ENCODE measurements at places on chromosomes 4 and X.

GRCh38 chr4:40254608-40255392 is 58.0 kb downstream of the RHOH start:
- DNase-seq = no peak

- DNase-seq = no peak
Measured at GRCh38 chr4:107747748-107748486, 27.9 kb upstream of the PAPSS1 start.

DNA sequence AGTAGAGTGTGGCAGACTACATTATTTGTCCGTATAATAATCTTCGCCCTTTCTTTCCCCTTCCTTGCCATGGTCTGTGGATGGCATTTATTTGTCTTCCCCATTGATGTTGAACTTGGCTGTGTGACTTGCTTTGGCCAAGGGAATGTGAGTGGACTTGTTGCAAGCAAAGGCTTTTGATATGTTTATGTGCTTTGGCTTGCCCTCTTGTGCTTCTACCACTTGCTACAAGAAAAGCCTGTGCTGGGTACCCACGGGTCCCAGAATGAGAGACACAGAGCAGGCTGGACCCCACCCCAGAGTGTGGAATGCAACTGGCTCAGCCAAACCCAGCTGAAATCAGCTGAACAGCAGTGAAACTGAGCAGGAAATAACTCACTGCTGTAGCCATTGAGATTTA is 63.0 kb downstream of the FAM184B start:
- DNase-seq = no peak

DNA sequence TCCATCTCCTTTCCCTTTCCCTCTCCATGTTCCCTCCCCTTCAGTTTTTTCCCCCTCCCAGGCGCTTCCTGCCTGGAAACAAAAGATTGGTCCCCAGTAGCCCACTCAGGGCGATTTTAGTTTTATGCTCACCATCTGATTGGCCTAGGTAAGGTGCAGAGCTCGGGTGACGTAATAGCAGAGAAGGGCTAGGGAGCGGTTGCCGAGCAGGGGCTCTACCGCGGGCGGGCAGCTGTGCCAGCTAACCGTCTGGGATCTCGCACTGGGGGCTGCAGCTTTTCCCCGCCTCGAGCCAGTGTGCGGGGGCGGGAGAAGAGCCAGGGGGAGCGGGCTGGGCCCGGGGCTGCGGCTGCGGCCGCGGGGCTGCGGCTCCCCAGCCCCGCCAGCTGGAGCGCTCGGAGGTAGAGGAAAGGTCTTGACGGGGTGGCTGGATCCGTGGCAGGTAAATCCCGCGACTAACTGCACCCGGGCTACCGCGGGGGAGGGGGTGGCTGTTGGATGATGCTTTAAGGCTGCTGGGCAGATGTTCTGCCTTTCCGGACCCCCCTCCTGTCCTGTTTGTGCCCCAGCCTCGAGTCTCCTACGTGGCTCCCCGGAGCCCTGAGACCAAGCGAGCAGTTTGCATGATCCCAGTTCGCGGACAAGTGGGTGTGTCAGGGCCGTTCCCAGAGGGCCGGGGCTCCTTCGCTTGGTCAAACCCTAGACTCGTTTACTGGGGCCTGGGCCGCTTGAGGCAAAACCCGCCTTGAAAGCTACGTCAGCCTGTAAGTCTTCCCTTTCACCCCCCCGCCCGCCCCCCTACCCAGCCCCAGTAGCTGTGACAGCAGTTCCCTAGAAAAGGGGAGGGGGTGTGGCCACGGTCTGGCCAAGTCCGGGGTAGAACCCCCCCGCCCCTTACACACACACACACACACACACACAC is at the start of gene PAK3:
PAK3 (plus strand) TSS at position 218 of the 922 bp plus-strand sequence. CDS start 26,913 bp downstream, outside the sequence.
- DNase-seq = no peak

DNA sequence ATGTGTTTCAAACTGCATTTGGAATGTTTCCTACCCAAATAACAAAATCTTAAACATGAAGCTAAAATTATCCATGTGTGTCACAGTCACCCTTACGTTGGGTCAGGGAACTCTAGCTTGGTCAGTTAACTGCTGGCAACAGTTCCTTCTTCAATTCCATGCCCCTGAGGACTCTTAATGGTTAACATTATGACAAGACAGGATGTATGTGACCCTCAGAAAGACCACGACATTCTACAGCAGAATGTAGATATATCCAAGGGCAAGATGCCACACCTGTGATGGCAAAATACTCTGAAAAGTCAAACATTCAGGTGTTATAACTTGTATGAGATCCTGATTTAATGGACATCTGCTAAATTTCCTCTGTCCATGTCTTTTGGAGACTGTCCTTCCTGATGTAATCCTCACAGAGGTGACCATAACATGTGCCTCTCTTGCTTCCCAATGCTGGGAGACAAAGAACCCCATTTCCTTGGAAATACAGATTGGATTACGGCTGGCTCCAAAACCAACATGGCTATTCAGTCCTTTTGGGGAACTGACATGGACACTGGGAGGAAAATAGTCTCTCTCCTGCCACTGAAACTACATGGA is 39.1 kb downstream of the YTHDC1 start:
- no peak for DNase-seq

Measured in stimulated activated CD4-positive, alpha-beta T cell treated with anti-CD3 and anti-CD28 coated beads, Interleukin-15, amount 100 ng/mL, for 1 hour (primary cell).